ENCODE measurements at places on chromosomes 1 and 21.

DNA sequence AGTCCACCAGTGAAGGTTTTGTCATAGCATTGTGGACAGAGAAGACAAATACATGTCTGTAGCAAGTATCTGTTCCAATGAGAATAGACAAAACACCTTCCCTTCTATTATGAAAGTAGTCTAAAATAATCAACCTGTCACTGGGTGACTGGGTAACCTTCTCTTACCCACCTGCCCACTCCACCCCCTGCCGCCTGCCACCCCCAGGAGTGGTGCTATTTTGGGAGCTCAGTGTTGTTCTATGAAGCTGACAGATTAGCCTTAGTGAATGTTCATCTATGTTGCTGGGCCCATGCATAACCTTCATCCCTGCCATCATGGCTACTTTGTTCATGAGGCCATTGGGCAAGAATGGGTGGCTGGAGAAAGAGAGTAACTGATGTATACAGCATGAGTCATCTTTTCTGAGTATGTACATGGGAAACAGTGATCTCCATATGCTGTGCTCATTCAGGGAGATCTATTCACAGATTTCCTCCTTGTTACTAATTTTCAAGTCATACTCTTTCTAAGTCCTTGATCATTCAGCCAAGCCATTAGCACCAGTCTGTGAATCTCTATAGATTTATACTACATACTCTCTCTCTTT is 24.8 kb downstream of the MARK1 start:
- DNase-seq: no peak

DNA sequence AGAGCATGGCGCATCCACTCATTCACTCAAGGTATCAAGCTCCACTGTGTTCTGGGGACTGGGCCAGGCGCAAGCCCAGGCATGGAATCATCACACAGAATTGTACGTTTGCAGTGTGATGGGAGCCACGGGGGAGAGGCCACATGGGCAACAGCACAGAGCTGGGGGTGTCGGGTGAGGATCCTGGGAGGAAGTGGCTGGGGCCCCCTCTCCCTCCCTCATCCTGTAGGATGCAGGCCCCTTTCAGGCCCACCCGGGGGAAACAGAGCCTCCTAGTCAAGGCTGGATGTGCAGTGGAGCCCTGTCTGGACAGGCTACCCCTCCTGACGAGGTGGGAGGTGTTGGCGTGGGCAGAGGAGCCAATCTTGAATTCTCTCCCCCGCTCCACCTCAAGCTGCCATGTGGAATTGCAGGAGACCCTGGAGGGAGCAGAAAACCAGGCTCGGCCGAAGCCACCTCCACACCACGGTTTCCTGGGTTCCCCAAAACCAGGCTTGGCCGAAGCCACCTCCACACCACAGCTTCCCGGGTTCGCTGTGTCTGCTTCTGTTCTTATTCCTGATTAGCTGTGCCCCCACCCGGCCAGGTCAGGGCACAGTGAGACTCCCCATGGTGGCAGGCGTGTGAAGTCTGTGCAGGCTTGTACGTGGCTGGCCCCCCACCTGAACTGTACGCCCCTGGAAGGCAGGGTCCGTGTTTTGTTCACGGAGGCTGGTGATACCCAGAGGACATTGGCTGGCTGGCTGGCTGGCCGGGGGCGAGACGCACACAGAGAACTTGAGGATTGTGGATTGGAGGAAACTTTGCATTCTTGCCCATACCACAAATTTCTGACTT is 4.2 kb upstream of the C1orf174 start:
- DNase-seq: no peak

GRCh38 chr1:61961009-61961408 is 218.7 kb downstream of the PATJ start:
- DNase-seq: no peak

- DNase-seq: no peak
Observed at GRCh38 chr1:26335774-26336476, 18.0 kb downstream of the CRYBG2 start.

- no peak for DNase-seq
Observed at GRCh38 chr1:23383577-23384311, 14.1 kb upstream of the ZNF436 start.

DNA sequence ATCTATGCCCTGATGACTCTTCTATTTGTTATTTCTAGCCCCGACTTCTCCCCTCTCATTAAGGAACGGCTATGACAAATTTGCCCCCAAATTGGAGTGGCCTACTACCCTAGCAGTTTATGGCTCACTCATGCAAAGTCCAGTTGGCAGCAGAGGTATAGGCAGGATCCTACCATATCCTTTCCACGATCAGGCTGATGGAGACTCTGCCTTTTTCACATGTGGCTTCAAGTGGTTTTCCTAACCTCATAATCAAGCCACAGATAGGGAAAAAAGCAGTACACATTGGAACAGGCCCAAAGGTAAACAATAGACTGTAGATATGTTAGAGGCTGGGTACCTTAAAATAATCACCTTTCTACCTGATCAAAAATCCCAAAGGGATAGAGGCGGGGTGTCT is 292.5 kb downstream of the NCAM2 start:
- DNase-seq: no peak
